ENCODE measurements at places on chromosomes 1 and 21.

DNA sequence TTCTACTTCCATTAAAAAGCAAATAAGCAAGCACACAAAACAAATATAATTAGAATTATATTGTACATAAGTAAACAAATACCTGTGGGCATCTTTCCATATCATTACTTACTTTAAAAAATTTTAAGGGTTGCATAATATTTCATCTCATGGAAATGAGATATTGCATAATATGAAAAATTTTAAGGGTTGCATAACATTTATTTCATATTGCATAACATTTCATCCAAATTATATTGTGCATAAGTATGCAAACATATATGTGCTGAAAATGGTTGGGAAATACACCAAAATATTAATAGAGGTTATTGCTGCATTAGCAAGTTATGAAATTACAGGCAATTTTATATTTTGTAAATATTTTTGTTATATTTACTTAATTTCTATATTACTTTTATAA, 213.7 kb downstream of the KCNH1 start:
- no peak for DNase-seq

DNA sequence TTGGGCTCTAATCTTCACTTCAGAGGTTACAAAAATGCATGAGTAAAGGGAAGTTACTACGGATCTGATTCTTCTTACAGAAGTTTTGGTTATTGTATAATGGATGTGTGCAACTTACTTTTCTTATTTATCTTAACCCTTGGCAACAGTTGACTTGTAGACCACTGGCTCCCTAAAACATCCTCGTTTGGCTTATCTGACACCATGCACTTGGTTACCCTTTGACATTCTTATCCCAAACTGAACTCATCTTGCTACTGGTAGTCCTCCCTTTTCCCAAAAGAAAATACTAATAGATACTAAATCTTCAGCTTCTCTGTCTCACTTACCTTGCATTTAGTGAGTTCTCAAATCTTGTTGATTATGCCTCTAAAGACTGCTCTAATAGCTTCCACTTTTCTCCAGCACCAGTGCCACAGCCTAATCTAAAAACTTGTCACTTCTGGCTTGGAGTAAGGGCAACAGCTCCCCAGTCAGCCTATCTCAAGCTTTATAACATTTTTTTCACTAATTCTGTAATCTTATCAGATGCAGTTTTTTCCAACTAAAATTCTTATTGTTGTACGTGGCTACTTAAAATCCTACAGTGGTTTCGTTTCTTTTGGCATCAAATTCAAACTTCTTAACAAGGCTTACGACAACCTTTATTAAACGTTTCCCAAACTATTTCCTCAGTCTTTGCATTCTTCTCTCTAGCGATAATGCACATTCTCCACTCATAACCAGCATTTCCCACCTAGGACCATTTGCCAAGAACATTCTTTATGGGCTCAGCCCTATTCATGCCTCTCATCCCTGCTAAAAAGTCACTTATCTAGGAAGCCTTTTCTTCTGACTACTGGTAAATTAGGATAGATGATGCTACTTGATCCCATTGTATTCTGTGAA, 204.2 kb downstream of the KCNT2 start:
- no peak for DNase-seq

GRCh38 chr1:115839029-115839678, 1.8 kb downstream of the NHLH2 start:
- peak; percentile 55 for DNase-seq

- DNase-seq, result no peak
Measured at GRCh38 chr1:4137621-4138415, 237.7 kb upstream of the C1orf174 start.

DNA sequence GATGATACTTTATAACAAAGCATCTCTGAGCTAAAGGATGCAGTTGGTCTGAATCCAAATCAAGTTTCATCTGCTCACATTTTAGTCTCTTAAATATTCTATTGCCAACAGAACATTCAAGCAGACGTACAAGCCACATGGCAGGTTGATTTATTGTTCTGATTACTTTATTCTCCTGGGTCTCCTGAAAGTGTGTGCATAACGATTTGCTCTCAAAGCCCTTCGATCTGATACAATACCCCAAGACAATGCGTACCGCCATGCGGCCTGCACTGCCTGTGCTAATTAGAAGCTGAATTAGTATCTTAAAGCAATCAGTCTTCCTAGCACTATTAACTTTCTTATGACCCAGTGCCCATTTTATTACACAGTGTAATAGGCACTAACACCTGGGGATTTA, 56.9 kb downstream of the FHAD1 start:
- DNase-seq, result no peak

DNA sequence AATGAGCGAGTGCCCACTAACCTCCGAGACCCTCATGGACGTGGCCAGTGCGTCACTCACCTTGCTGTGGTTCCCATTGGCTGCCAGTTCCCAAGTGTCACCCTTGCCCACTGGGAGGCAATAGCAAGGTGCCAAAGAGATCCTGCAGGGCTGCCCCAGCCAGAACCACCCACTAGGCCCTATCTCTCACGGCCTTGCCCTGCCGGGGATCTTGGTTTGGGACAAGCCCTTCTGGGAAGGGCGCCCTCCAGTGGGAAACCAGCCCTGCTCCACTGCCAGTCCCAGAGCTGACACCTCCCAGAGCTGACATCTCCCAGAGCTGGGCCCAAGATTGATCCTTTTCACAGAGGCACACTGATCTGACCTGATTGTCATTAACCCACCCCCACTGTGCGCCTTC, 2.1 kb upstream of the SELENON start:
- DNase-seq, result peak; percentile 47

Data from cerebellar cortex (tissue), 1 donor.